Glomerular endothelial cell (primary cell): ENCODE measurements at places on chromosomes 7 and 10. TPM values are rescaled to one million over a fixed set of nuclear protein-coding genes. Genes with fewer than 3 reads are reported as not detected.
A peak's percentile ranks its signal among the peaks of the same experiment; 100 is the strongest.

GRCh38 chr10:8238986-8239385 is 184.5 kb downstream of the GATA3 start:
- DNase-seq = no peak

- DNase-seq = no peak
Observed at GRCh38 chr10:102085336-102085735, 20.2 kb downstream of the HPS6 start.

DNA sequence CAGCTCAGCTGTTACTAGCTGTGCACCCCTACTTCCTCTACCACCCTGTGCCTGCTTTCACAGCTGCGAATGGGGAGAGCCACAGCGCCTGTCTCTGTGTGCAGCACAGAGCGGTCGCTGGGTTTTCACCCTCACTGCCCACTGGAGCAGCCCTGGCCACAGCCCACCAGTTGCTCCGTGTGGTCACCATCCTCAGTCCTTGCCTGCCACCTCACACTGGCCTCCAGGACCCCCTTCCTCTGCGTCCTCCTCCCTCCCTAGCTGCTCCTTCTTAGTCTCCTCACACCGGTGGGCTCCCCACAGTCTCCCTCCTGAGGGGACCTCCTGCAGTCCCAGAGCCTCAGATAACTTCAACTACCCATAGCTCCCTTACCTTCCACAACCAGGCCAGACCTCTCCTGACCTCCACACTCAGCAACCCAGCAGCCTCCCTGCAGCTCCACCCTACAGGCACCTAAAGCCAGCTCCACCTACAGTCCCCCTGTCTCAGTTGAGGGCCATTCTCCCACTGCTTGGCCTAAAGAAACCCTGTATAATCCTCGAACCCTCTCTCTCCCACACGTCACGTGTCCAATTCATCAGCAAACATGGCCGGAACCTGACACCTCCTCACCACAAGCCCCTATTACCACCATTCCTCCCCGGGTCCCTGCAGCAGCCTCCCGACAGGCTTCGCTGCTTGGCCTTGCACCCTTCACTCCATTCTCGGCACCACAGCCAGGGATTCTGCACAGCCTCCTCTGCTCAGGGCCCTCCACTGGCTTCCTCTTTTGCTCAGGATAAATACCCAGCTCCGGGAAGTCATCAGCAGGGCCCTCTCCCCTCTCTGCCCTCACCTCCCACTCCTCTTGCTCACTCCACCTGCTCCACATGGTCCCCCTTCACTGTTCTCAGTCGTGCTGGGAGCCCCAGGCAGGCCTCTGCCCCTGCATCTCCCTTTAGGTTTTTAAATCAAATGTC is 28.1 kb downstream of the PLAC9 start:
- DNase-seq = no peak

DNA sequence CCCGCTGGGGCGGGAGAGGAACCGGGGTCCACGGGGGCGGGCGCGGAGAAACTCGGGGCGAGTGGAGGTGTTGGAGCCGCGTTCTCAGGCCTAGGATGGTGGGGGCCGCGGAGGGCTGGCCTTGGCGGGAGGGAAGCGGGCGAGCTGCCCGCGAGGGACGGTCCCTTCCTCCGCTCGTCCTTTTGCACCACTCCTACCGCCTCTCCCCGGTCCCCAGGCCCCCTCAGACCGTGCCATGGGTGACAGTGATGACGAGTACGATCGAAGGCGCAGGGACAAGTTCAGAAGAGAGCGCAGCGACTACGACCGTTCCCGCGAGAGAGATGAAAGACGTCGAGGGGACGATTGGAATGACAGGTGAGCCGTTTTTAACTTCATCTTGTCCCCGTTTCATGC is 451 bp downstream of the SRRT start:
- no peak for DNase-seq

DNA sequence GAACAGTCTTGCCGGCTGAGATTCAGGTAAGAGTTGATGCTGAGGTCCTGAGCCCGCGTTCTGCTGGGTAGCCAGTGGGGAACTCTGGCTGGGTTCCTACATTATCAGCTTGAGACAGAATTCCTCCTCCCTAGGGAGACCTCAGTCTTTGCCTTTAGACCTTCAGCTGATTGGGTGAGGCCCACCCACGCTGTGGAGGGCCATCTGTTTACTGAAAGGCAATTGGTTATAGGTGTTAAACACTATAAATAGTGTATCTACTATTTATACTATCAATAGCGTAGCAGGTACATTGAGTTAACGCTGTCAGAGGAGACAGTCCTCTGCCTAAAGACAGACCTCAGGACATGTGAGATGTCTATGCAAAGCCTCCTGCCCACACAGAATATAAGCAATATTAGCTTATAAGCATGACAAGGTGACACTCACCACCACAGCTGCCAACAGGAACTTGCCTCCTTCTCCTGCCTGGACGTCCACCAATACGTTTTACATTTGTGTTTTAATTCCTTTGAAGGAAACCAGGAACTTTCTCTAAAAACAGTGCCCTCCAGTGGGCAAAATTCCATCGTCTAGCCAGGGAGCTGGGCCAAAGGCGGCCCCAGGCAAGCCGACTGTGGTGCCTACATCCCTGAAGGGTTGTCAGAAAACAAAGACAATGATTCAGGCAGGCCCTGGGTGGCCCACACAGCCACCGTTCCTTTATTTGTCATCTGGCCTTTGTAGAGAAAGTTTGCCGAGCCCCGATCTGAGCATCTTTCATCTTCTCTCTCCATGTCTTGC is 58.8 kb downstream of the INSIG1 start:
- DNase-seq = no peak

Gene HOXA3
- 5.5 and 6.1 TPM in 2 replicates for total RNA-seq

GRCh38 chr10:132798403-132798802 is 12.5 kb upstream of the NKX6-2 start:
- no peak for DNase-seq

DNA sequence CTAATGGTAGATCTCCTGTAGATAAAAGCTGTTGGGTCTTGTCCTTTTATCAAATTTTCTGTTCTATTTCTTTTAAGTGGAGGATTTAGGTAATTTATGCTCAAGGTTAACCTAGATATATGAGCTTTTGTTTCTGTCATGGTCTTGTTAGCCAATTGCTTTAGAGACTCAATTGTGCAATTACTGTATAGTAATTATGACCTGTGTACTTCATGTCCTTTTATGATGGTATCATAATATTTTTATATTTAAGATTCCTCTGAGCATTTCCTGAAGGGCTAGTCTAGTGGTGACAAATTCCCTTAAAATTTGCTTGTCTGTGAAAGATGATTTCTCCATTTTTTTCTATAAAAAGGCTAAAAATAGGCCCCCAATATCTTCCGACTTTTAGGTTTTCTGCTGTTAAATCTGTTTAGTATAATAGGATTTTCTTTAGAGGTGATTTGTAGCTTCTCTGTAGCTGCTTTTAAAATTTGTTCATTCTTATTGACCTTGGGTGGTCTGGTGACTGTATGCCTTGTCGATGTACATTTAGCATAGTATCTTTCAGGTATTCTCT is 5.4 kb upstream of the AKR1C3 start:
- no peak for DNase-seq

GRCh38 chr7:100655908-100656674 is at the start of gene ACTL6B:
TSS of gene ACTL6B (minus strand) at chr7:100656448. CDS start at chr7:100656354, 94 bp downstream.
- no peak for DNase-seq

- DNase-seq = no peak
Observed at GRCh38 chr10:83760142-83760541, 379.2 kb upstream of the GHITM start.

- DNase-seq = no peak
Observed at GRCh38 chr10:123784646-123785045, 107.0 kb downstream of the CPXM2 start.

Gene WEE2
- total RNA-seq = not detected in 2 replicates

- DNase-seq = peak; percentile 41
Observed at GRCh38 chr7:130721486-130722277, 12.3 kb downstream of the KLF14 start.

Gene PAX4
- not detected in 2 replicates for total RNA-seq

Gene SPRN
- 0.64 and 0.92 TPM in 2 replicates for total RNA-seq

DNA sequence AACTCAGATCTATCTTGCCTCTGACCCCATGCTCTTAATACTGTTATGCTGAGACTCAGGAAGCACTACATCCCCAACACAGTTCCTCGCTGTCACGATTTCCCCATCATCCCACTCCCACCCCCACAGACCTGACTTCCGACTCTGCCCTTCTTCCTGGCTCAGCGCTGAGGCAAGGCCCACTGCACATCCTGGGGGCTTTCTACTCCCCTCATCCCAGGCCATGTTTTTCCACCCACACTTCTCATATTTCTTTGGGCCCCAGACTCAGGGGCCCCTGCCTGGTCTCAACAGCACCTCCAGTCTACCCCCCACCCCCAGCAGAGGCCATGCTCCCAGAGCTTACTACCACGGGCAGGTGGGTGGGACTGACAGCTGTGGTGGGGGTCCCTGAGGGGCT is 7.7 kb upstream of the NDST2 start:
- DNase-seq = no peak

Gene LIPJ
- total RNA-seq = not detected in 2 replicates

GRCh38 chr7:116762971-116763370 is 91.0 kb downstream of the MET start:
- no peak for DNase-seq

GRCh38 chr10:128180843-128181242 is 54.6 kb upstream of the MKI67 start:
- no peak for DNase-seq

DNA sequence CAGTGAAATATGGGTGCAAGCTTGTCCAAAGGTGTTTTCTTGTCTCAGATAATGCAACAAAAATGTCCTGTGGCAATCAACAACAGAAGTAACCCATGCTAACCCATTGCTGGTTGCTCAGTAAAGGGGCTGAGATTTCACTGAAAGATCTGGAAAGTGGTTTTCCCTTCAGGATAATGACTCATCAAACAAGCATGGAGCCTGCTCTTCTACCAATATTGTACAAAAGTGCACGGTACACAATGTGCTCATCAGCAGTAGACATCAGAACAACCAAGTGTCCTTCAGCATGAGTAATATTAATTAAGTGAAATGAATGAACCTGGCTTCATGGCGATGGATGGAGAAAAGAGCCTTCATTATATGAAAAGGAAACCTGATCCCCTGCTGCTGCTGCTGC is 287.1 kb upstream of the NEBL start:
- peak; percentile 23 for DNase-seq

- no peak for DNase-seq
Observed at GRCh38 chr10:60427709-60428386, 38.2 kb upstream of the ANK3 start.
